Bronchial epithelial cell (primary cell): ENCODE measurements at places on chromosomes 12 and 14.
A peak's percentile ranks its signal among the peaks of the same experiment; 100 is the strongest.

GRCh38 chr14:24377126-24377525, 9.1 kb downstream of the NFATC4 start:
- no peak for DNase-seq

GRCh38 chr14:55384536-55384935, 27.1 kb downstream of the ATG14 start:
- no peak for DNase-seq

GRCh38 chr14:98015921-98016320, 1218.7 kb downstream of the VRK1 start:
- DNase-seq: no peak

GRCh38 chr14:20652996-20653975, 11.8 kb upstream of the OR6S1 start:
- DNase-seq: peak; percentile 78

DNA sequence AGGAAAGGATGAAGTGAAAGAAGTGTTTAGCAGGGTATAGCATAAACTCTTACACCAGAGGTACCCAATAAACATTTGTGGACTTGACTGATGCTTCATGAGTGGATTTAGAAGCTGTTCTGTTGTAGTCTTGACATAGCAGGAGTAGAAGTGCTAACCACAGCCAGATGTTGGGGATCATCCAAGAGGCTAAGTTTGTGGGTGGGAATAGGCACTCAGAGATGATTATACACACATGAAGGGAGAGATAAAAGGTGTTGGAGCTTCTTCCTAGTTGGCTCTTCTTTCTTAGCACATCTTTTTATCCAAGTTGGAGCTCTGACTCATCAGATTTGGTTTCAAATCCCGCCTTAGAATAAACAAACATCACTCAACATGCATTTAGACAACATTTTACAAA, 166.7 kb upstream of the E2F7 start:
- peak; percentile 50 for DNase-seq

GRCh38 chr14:105059035-105059924, 6.0 kb downstream of the GPR132 start:
- peak; percentile 19 for DNase-seq

DNA sequence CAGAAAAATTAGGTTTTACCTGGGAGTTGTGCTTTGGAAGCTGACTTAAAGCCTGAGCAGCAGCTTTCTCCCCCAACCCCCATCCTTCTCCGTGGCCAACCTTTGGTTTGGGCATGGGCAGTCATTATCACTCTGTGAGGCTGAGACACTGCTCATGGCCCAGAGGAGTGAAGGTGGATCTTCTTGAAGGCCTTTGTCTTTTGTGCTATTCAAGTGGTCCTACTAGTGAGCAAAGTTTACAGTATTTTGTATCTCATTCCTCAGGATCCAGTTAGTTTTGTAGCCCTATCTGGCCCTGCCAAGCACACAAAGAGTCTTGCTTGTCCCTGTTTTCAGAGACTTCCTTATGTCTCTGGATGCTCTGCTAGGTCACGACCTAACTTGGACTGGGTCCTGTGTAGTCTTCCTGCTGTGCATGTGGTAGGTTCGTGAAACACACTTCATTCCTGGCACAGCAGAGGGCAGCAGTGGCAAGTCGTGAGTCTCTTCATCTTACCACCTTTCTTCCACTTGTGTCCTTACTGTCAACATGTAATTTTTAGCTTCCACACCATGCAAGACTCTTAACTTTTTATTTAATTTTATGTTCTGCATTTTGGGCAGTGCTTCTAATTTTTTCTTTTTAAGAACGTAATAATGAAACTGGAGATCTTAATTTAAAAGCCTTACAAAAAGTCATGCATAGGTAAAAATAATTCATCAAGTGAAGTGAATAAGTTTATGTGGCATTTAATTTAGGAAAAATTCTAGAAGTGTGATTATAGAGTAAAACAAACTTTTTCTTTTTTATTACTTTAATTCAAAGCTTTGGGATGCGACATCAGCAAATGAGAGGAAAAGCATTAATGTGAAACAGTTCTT, 53.7 kb downstream of the APAF1 start:
- peak; percentile 63 for DNase-seq

GRCh38 chr12:110796952-110797351, 49.8 kb upstream of the CCDC63 start:
- DNase-seq: peak; percentile 78

GRCh38 chr14:64715628-64716412, 11.6 kb downstream of the PLEKHG3 start:
- DNase-seq: no peak

- no peak for DNase-seq
These were observed 98.8 kb upstream of the RESF1 start for GRCh38 chr12:31860401-31860800.

DNA sequence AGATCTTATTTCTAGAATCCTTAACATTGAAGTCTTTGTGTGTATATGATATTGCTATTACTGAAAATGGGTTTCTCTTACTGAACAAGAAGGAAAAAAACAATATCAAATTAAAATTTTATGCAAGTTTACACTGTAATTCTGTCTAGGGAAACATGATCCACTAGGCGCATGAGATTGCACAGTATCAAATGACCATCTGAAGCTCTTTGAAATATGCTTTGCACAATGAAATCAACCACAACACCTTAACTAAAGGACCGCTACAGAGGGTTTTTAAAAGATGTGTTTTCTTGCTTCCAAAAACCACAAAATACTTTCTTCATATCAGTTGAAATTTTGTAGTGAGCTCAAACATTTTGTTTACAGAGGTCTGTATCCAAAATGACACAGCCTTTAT, 15.1 kb upstream of the KERA start:
- DNase-seq: no peak

GRCh38 chr14:57136669-57137328, 131.9 kb downstream of the EXOC5 start:
- no peak for DNase-seq

GRCh38 chr14:71651228-71651627, 281.0 kb upstream of the RGS6 start:
- DNase-seq: peak; percentile 37

GRCh38 chr12:96907671-96908422, 790 bp downstream of the NEDD1 start:
- peak; percentile 15 for DNase-seq

GRCh38 chr12:58346032-58346632, 404.8 kb downstream of the ATP23 start:
- peak; percentile 40 for DNase-seq

GRCh38 chr12:53219292-53219955, 12.4 kb upstream of the ITGB7 start:
- DNase-seq: no peak

DNA sequence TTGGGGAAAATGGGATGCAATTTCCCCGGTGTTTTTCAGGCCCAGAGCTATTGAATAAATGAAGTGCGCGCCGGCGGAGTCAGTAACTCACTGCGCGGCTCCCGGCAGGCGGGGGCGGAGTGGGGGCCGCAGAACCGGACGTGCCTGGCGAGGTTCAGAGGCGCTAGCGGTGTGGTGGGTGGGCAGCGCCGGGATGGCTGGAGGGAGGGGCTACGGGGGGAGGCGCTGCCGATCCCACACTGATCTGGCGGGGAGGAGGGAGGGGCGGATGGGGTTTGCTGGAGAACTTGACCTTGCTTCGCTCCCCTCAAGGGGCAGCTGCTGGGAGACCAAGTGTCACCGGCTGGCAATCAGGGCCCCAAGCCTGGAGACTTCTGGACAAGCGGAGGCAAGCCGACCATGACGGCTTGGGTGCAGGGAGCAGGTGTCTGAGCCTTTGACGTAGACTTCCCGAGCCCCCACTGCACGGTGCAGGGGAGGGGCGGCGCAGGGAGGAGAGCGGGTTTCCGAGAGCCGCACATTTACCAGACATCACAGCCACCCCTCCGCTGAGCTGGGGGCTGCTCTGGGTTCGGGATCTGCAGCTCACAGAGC, 174.1 kb upstream of the RTL1 start:
- no peak for DNase-seq

GRCh38 chr14:92386637-92387036, 63.7 kb downstream of the SLC24A4 start:
- DNase-seq: no peak

GRCh38 chr14:89186856-89187376, 230.1 kb downstream of the FOXN3 start:
- peak; percentile 4 for DNase-seq

DNA sequence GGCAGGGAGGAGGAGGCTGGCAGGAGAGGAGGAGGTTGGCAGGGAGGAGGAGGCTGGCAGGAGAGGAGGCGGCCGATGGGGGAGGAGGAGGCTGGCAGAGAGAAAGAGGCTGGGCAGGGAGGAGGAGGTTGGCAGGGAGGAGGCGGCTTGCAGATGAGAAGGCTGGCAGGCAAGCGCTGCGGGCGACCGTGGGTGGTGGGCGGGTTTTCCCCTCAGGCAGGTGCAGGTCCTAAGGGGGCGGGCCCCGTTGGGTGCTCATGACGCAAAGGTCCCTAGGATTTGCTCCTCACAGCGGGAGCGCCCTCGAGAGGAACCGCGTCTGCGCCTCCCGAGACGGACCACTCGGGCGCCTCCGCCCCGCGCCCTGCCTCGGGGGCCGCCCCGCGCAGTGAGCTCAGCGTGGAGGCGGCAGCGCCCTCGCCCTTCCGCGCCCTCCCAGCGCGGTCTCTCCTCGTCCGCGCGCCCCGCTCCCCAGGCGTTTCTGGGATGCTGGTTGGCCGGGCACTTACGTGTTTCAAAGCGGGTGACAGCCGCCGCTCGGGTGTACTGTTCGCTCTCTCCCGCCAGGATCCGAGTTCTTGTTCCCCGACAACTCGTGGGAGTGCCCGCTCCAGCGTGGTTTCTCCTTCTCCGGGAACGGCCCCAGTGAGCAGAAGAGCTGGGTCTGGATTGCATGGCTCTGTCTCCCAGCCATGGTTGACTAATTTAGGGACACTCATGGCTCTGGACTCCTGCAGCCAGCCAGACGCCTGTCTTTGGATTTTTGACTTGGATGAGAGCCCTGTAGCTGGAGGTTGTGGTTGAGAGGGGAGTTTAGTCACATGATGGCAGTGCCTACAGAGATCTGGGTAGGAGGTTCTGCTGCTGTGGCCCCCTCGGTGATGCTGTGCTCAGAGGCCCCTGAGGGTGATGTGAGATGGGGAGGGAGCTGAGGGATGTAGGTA, 64.1 kb upstream of the PPP4R3A start:
- peak; percentile 48 for DNase-seq

- peak; percentile 66 for DNase-seq
These were observed 102.0 kb downstream of the EGLN3 start for GRCh38 chr14:33848706-33849454.
